Anterior cingulate cortex (tissue), 58 donors: ENCODE measurements at places on chromosomes 13 and 19.

GRCh38 chr13:46624353-46624752 is 71.4 kb downstream of the LRCH1 start:
- no peak for DNase-seq

GRCh38 chr19:44212866-44213346 is 574 bp downstream of the ZNF227 start:
- DNase-seq = no peak

DNA sequence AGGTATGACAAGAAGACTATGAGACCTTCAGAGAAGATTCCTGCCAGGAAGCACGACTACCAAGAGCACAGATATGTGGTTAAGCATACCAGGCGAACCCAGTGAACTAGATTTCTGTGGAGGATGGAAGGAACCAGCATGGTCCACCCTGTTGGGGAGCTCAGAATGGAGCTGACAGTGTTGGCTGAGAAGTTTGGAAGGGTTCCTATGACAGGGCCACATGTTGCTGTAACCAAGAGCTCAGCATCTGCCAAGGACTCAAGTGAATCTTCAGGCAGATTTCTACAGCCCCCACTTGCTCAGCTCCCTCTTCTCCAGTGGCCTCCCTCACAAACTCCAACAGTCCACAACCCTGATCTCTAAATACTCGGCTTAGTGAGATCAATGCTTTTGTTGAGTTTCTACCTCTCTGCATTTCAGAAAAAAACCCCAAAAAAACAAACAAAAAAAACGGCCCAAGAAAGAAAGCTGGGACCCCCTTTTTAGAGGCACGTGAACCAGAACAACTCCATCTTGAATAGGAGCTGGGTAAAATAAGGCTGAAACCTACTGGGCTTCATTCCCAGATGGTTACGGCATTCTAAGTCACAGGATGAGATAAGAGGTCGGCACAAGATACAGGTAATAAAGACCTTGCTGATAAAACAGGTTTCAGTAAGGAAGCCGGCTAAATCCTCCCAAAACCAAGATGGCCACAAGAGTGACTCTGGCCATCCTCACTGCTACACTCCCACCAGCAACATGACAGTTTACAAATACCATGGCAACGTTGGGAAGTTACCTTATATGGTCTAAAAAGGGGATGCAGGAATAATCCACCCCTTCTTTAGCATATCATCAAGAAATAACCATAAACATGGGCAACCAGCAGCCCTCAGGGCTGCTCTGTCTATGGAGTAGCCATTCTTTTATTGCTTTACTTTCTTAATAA is 691.1 kb downstream of the UQCRFS1 start:
- no peak for DNase-seq

GRCh38 chr13:55783841-55784240 is 1356.9 kb upstream of the PRR20A start:
- DNase-seq = no peak

DNA sequence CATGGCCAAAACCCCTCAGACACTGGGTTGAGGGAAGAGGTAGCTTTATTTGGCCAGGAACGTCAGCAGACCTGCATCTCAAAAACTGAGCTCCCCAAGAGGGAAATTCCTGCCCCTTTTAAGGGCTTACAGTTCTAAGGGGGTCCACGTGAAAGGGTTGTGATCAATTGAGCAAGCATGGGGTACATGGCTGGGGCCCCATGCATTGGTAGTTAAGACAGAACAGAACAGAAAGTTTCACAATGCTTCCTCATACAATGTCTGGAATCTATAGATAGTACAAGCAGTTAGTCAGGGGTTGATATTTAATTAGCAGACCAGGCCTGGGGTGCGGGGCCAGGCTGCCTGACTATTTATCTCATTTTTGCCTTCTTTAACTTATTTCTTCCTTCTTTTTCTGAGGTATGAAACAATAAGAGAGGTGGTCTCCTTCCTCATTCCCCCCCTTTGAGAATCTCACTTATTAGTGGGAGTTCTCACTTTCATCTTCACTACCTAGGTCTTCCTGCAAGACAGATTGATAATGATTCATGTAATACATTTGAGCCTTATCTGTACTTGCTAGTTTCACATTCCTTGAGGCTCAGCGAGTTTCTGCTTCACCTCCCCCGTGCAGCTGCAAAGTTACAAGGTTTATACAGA is 84.8 kb downstream of the SLC25A15 start:
- no peak for DNase-seq

DNA sequence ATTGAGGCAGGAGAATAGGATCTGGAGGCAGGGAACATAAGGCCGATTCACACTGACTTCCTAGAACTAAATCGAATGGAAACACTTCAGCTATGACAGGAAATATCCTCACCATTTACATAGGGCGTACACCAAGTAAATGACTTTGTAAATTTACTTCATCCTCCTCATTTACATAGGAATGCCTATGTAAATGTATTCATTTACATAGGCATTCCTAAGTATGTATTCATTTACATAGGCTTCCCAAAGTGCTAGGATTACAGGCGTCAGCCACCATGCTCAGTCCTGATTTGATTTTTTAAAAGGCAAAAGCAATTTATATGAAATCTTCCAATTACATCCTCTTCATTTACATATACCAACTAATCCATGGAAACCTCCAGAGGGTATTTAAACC is 133.1 kb upstream of the RFC3 start:
- no peak for DNase-seq

- DNase-seq = no peak
These were observed 919 bp upstream of the ADAMTS10 start for GRCh38 chr19:8611391-8611876.

DNA sequence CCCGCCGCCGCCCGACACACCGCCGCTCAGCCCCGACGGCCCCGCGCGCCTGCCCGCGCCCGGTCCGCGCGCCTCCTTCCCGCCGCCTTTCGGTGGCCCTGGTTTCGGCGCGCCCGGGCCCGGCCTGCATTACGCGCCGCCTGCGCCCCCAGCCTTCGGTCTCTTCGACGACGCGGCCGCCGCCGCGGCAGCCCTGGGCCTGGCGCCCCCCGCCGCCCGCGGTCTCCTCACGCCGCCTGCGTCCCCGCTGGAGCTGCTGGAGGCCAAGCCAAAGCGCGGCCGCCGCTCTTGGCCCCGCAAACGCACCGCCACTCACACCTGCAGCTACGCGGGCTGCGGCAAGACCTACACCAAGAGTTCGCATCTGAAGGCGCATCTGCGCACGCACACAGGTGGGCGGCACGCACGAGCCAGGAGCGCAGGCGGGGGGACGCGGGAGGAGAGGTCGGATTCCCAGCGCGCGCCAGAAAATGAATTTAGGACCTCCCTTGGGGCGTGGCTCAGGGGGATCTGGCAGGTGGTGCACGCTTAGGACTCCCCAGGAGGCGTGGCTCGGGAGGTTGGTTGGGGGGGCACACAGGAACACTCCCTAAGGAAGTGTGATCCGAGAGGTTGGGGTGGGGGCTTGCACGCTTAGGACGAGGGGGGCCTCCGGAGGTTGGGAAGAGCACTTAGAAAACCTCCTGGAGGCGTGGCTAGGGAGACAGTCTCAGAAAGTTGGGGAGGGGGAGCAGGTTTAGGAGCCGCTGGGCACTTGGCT is 1.2 kb downstream of the KLF2 start:
- no peak for DNase-seq

DNA sequence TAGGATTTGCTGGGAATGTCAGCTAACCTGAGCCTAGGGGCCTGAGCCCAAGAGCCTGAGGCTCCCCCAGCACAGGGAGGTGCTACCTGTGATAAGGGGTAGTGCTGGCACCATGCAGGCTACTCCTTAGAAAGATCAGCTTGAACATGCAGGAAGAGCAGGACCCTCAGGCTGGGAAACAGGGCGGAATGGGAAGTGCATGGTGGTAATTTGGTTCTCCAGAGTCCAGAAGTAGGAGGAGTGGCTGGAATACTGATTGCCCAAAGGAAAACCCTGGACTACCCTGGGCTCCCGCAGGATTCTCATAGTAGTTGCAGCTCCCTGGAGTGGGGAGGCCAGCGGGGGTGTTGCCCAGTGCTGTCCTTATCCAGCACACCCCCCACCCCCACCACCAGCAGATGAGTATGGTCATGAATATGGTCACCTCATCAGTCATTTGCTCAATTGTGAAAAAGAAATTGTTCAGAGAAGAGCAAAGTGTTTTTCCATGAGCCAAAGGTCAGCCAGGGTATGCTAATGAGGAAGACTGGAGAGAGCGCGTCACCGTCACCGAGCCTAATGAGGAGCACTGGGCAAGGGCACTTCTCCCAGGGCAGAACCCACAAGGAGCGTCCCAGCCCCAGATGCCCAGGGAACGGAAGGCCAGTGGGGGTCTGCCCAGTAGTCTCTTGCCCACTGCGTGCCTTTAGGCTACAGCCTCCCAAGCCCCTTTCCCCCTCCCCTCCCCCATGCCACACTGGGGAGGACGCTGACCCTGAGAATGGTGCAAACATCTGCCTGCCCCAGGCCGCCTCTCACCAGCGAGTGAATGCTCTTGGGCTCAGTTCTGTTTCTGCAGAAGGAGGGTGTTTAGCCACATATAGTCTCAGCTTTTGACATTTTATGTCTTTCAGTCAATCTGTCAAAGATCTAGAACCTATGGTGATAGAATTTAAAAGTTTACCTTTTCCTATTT is 5.3 kb downstream of the SLC25A15 start:
- no peak for DNase-seq

- peak; percentile 21 for DNase-seq
These were observed 24.2 kb downstream of the RANBP3 start for GRCh38 chr19:5953680-5954213.

GRCh38 chr13:113785051-113786010 is 26.3 kb downstream of the TMEM255B start:
- no peak for DNase-seq

GRCh38 chr13:49584771-49585182 is 581 bp downstream of the RCBTB1 start:
- DNase-seq = no peak

DNA sequence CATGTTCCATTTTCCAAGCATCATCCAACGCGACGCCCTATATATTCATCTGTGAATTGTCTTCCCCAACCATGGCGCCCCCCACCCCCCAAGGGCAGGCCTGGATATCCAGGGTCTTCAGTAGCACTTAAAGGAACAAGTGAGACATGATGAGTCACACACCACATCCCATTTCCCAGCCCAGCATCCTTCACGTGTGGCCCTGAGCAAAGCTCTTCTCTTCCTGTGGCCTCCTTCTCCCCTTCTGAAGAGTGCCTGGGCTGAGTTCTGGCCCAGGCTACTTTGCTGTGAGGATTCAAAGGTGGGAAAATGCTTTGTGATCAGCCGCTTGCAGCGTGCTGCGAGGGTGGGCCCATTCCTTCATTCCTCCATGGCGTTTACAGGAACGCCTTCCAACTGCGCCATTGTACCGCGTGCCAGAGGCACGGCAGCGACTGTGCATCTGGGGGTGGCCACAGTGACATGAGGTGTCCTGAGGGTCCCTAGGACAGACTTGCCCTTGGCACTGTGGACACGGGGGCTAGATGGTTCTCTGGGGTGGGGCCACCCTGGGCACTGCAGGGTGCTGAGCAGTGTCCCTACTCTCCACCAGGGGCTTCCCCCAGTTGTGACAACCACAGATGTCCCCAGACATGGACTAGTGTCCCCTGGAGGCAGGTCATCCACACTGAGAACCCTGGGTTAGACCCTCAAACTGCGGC is 11.7 kb downstream of the PLIN4 start:
- no peak for DNase-seq

DNA sequence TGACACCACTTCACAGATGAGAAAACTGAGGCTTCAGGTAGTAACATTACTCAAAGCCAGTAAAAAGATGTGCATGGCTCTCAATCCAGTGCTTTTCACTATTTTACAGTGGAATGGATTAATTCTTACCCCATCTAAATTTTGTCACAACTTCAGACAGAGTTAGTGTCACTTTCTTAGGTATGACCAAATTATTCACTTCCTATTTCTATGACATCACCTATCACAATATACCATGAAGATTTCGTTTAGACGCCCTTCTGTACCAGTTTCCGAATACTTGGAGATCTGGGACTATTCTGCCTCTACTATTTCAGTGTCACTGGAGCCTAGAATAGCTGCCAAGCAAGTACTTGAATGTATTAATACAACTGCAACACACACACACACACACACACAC is 437.5 kb downstream of the KLF12 start:
- no peak for DNase-seq

DNA sequence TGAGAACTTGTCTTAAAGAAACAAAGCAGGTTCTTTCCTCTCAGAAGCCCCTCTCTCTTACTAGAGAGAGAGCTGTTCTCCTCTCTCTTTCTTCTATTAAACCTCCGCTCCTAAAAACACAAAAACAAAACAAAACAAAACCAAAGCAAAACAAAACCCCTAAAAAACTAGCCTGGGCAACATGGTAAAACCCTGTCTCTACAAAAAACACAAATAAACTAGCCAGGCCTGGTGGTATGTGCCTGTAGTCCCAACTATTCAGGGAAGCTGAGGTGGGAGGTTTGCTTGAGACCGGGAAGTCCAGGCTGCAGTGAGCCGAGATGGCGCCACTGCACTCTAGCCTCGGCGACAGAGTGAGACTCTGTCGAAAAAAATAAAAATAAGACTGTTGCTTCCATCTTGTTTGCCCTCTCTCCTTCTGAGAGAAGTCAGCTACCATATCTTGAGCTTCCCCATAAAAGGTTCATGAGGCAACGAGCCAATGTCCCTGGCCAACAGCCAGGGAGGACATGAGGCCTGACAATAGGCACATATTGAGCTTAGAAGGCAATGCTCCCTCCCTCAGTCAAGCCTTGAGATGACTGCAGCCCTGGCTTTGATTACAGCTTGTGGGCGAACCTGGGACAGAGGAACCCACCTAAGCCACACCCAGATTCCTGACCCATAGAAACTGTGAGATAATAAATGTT is 17.5 kb upstream of the FLT3 start:
- DNase-seq = no peak

DNA sequence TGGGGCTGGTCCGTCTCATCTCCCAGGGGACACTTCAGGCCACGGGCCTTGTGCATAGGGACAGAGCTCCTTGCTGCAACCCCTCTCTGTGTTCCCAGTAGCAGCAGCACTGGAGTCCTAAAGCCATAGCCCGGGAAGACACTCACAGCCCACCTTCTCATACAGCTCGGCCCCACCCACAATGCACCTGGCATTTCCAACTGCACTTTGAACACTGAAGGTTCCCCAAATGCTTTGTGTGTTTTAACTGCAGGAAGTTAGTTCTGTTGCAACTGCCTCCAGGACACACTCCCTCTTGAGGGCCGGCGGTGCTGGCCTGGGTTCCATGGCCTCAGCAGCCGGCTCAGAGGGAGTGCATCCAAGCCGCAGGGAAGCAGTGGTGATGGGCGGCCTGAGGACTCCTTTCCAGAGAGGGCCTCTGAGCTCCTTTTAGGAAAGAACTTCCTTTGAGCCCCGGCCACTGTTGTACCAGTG is 22.7 kb upstream of the TMEM255B start:
- DNase-seq = no peak

GRCh38 chr19:20233105-20233504 is 66.1 kb downstream of the ZNF486 start:
- no peak for DNase-seq

GRCh38 chr13:44040818-44041100 is 161.1 kb downstream of the LACC1 start:
- no peak for DNase-seq
